ENCODE measurements at places on chromosomes 2 and 18.

DNA sequence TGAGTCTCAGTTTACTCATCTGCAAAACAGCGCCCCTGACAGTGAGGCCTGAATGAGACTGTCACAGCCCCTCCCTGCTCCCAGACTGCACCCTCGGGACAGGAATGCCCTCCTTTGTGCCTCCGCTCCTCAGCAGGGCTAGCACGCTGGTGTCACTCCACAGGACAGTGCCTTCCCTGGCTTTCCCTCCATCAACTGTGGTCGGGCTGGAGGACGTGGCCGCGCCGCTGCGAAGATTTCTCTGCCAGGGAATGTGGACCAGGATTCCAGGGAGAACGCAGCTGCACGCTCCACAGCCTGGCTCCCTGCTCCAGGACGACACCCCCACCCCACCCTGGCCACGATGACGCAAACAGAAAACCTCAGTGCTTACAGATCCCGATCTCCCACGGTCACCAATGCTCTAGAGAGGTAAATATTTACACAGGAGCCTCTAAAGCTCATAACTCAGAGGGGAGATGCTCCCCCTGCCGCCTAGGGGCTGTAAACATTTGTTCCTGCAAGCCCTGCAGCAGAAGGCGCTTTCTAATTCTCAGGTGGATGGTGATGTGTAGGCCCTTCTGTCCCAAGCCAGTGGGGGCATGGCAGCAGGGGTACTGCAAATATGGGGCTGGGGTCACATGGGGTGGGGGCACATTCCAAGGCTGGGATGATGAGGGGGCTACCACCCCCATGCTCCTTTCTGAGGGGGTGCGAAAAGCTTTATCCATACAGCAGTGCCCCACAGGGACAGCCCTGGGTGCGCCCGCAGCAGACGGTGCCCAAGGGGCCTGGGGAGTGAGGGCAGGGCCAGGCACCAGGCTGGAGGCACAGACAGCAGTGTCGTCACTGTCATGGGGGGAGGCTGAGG, 12.4 kb downstream of the HS6ST1 start:
- DNase-seq, result no peak

DNA sequence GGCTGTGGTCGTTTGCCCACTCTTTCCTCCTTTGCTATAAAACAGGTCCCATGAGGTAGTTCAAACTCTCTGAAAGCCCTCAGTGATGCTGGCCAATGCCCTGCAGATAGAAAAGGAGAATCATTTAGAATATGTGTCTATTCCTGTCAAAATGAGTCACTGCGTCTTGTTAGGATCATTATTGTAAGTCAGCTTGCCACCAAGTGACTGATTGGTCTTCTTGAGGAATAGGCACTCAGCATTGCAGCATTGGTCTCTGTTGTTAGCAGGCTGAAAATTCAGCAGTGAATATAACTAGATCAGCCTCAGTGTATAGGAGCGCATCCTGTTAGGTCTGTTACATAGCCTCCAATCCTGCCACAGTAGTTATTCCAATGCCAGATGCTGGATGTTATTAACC, 28.9 kb downstream of the PRKRA start:
- no peak for DNase-seq

- DNase-seq, result peak; percentile 35
Observed at GRCh38 chr2:38835015-38835601, 40.6 kb downstream of the DHX57 start.

GRCh38 chr18:45764000-45764686, 40.2 kb downstream of the SLC14A1 start:
- no peak for DNase-seq

GRCh38 chr2:36700311-36700710, 3.8 kb downstream of the VIT start:
- no peak for DNase-seq

- no peak for DNase-seq
Observed at GRCh38 chr2:36664696-36665076, 31.8 kb upstream of the VIT start.

GRCh38 chr2:154600927-154601494, 97.5 kb upstream of the KCNJ3 start:
- DNase-seq, result no peak

DNA sequence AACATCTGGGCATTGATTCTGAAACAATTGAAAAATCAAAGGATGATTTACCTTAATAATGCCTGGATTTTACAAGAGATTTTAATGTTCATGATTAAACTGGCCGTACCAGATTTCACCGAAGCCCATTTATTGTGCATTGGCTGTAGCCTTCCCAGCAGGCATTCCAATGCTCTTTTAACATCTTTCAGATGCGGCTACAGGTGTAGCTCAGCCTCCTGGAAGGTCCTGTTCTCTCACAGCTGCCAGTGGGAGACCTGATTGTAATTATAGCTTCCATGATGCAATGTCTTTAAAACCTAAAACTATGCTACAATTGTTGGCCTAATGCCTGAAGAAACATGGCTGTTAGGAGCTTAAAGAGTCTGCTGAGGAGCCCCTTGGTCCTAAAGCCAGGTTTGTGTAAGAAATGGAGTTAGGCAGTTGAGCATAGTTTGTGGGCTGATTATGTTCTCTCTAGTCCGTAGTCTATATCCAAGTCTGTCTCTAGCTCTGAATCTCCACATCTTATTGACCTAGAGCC, 147.4 kb downstream of the CERS6 start:
- DNase-seq, result no peak

GRCh38 chr2:217033186-217033585, 173.3 kb upstream of the TNP1 start:
- no peak for DNase-seq

DNA sequence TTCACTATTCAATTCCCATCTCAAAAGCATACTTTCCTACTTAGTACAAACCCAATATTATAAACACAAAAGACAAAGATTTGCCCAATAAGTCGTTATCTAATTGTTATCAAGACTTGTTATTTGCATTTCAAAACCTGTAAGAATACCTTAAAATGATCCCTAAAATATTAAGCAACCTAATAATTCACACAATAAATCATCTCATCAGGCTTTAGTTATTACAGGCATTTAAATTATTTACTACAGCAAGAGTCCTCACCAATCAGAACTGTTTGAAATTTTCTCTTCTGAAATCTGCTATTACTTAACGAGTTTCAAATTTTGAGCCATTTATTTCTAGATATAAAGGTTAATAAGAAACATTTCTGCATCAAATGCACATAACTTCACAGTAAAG, 1.6 kb downstream of the CCDC88A start:
- no peak for DNase-seq

DNA sequence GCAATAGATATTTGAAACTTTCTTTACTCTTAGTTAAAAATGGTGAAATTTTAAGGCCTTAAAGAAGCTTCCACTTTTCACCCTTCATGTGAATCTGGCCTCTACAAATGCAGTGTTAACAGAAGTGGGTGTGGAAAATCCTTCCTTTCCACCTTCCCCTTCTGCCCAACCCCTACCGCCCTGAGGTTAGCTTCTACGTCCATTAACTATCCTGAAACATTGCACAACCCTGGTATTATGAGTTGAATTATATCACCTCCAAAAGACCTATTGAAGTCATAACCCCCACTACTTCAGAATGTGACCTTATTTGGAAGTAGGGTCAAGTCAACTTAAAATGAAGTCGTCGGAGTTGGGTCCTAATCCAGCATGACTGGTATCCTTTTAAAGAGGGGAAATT, 80.8 kb upstream of the ACSL3 start:
- no peak for DNase-seq

- DNase-seq, result no peak
Observed at GRCh38 chr18:24486684-24487083, 26.2 kb downstream of the HRH4 start.

DNA sequence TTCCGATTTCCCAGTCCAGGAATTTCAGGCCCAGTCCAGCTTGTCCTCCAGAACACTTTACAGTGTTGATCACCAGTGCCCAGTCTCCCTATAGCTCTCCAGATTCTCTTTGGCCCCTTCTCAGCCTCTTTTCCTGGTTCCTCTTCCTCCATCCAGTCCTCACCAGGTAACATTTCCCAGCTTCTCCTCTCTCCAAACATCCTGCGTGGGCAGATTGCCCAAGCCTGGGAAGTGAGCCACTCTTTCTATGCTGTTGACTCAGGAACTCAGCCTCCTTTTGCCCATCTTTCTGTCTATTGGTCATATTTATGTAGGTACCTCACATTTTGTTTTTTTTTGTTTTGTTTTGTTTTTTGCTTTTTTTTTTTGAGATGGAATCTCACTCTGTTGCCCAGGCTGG, 109.4 kb downstream of the LYPD1 start:
- DNase-seq, result no peak

DNA sequence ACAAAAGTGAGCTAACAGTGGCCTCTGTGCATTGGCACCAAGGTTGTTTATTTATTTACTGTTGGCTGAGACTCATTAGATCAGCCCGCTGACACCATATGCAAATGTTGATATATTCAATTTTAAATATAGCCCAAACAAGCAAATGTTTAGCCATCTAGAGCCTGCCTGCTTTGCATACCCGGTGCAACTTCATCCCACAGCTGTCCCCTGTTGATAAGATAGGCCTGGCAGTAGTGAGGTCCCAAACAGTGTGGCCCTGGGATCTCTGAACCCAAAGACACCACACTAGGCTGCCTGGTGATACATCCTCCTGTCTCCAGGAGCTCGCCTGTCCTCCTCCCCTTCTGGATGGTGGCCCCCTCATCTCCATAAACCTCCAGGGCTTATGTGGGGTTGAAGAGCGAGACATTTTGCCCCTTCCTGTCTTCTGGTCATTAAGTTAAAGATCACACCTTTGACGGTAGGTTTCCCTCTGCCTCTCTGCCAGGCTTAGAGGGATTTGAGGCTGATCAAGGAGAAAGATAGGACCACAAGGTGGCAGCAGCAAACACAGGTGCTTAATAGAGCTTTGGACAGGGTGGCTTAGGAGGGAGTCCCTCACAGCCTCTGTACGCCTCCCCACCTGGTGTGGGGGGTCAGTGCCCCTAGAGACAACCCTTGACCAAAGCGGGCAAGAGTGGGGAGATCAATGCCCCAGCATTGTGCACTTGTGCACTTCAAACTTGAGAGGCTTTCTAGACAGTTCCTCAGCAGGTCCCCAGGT, 23.7 kb upstream of the MYO5B start:
- peak; percentile 32 for DNase-seq

- DNase-seq, result no peak
Observed at GRCh38 chr2:136254681-136255080, 136.7 kb upstream of the CXCR4 start.

DNA sequence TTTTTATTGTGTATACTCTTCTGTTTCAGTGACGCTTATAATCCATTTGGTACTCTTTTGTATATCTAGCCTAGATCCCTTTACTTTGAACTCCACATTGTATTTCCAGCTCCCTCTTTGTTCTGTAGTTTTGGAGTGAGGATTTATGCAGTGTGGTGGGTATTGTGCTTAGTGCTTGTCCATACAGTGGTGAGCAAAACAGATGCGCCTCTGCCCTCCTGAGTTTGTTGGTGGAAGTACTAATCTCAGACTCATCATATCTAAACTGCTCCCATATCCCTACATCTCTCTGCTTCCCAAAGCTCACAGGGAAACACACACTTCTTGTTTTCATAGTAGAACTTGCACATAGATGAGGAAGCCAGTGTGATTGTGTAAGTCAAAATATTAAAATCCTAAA, 12.1 kb downstream of the PTCD3 start:
- DNase-seq, result no peak
